ACHN (cell line): ENCODE measurements at places on chromosomes 7 and 10.
A peak's percentile ranks its signal among the peaks of the same experiment; 100 is the strongest.

- DNase-seq = no peak
Measured at GRCh38 chr7:132337450-132338080, 238.7 kb downstream of the PLXNA4 start.

- DNase-seq = no peak
Measured at GRCh38 chr7:149093228-149093627, 2.7 kb upstream of the ZNF786 start.

- DNase-seq = no peak
Measured at GRCh38 chr10:97873569-97873968, 23.9 kb downstream of the GOLGA7B start.

DNA sequence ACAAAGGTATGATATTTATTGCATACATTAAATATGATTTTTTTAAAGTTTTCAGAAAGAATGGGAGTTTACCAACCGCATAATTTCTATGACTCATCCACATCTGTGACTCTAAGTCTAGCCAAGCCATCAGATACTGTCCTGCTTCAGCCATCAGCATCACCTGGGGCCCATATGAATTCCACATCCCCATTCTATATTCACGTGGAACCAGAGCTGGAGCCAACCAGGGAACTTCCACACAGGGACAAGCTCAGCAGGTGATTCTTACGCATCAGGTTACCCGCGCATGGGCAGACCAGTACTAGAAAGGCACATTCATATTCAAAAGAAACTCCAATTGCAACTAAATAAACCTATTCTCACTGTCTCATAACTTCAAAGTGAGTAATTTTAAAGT is 817.7 kb upstream of the IGFBP3 start:
- DNase-seq = no peak

- DNase-seq = no peak
Measured at GRCh38 chr10:22027364-22028238, 24.1 kb upstream of the DNAJC1 start.

- no peak for DNase-seq
Measured at GRCh38 chr7:147765301-147765700, 825.3 kb upstream of the C7orf33 start.

GRCh38 chr7:82623812-82624211 is 180.2 kb upstream of the CACNA2D1 start:
- no peak for DNase-seq

DNA sequence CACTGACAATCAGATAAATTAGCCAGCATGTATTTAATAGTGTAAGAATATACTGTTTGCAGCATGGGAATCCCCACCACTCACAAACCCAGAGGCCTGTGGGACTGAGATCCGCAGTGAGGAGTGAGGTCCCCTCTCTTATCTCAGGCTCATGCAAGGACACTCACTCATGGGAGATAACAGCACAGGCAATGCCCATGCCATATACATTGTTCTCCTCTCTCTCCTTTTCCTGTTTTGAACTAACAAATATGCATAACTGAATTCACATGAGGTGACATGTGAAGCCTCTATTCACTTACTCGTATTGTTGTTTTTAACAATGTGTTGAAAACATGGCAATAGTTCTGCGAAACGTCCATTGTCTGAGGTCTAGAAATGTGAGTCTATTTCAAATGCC is 230.5 kb downstream of the ARHGAP21 start:
- DNase-seq = no peak

DNA sequence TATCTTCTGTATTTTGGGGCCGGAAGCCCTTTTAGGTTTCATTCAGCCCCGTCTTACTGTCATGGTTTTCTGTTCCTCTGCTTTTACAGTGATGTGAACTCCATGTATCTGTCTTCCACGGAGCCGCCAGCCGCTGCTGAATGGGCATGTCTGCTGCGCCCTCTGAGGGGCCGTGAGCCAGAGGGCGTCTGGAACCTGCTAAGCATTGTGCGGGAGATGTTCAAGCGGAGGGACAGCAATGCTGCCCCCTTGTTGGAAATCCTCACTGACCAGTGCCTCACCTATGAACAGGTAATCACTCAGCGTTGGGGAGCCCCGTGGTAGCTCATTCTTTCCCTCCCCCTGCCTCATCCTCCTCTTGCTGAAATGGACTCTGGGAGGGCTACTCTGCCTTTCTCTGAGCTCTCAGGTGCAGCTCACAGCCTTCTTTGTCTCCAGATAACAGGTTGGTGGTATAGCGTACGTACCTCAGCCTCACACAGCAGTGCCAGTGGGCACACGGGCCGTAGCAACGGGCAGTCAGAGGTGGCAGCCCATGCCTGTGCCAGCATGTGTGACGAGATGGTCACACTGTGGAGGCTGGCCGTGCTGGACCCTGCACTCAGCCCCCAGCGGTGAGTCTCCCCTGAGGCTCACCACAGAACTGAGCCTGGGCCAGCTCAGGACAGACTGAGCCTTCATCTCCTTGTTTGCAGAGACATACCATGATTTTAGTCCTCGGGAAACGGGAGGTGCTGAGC is 5.7 kb downstream of the ZSWIM8 start:
- DNase-seq = no peak

DNA sequence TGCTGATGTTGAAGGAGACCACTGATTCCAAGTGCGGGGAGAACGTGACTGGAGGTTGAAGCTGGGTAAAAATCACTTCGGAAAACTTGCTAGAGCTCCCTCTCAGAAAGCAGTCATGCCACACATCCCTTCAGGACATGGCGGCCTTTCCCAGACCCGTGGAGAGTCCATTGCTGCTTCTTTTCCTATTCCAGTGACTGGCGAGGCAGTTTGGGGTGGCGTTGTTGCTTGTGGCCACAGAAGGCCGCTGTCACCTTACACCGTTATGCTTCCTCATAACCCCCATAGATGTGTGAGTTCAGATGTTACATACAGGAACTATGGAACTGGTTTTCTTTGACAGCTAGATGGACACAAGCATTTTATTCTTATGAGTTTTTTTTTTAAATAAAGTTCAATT is 235.6 kb upstream of the POM121L12 start:
- no peak for DNase-seq

GRCh38 chr7:140176122-140176701 is 571 bp downstream of the KDM7A start:
- DNase-seq = peak; percentile 29
